Left hindlimb (tissue), 1 donor: ENCODE measurements at places on chromosomes 3 and 15.

DNA sequence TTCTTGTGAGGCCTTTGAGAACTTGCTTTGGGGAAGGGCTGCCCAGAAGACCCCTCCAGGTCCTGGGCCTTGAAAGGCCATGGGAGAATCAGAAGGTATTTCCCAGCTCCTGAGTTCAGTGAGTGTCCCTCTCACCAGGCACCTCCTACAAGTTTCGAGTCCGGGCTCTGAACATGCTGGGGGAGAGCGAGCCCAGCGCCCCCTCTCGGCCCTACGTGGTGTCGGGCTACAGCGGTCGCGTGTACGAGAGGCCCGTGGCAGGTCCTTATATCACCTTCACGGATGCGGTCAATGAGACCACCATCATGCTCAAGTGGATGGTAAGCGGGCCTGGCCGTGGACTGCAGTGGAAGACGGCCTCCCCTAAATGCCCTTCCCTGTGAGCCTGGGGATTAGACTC lies 68.3 kb downstream of the BOC start:
- no peak for DNase-seq

- no peak for DNase-seq
Measured at GRCh38 chr3:29092348-29092747, 188.5 kb upstream of the RBMS3 start.

- no peak for DNase-seq
Measured at GRCh38 chr3:45545476-45545875, 49.1 kb upstream of the LIMD1 start.

GRCh38 chr3:102084704-102085103 lies 235.4 kb downstream of the NFKBIZ start:
- no peak for DNase-seq

DNA sequence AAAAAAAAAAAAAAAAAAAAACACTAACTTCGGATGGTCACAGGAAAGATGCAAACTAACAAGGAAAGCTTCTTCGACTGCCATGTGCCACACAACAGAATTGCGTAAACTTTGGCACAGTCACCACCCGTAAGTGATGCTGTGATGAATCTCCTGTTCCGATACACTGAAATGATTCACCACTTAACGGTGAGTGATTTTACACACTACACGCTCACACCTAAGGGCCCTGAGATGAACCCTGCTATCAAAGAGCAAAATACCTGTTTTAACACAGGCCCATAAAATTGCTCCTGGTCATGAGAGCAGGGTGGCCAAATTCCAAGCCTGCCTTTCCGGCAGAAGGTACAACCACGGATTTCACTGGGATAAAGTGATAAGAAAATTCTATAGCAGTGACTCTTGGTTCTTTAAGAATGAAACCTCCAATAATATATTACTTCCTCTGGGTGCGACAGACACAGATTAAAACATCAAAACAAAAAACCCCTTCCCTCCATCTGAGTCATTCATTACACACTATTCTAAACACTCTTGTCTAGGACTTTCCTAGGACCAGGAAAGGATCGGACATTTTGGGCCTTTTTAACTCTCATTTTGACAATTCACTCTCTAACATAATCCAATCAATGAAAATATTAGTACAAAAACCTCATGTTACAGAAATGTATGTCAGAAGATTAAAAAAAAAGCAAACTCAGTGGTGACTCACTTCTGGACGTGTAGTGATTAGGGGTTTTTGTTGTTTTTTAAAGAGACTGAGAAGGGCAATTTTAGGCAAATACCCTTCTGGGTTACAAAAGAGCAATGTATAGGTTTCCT lies 28.3 kb downstream of the LRIG1 start:
- no peak for DNase-seq

- DNase-seq: no peak
Measured at GRCh38 chr15:72141171-72142084, 23.2 kb downstream of the SENP8 start.

GRCh38 chr15:74123131-74123429 lies 7.3 kb upstream of the ISLR2 start:
- no peak for DNase-seq

GRCh38 chr3:122688996-122689395 lies 8.4 kb downstream of the PARP14 start:
- DNase-seq: no peak

DNA sequence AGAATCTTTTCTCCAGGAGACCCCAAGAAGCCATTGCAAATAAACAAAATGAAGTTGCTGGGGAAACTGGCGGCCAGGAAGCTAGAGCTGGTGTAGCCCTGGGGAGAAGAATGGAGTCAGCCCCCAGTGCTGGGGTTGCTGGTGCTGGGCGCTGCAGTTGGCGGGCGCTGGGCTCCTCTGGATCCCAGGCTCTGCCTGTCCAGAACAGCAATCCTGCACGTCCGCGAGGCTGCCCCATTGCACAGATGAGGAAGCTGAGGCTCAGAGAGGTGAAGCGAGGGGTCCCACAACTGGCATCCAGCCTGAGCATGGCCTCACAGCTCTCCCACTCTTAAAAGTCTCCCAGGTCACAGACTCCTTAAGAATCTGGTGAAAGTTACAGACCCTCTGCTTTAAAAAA lies 161.1 kb downstream of the OR4M2 start:
- no peak for DNase-seq

DNA sequence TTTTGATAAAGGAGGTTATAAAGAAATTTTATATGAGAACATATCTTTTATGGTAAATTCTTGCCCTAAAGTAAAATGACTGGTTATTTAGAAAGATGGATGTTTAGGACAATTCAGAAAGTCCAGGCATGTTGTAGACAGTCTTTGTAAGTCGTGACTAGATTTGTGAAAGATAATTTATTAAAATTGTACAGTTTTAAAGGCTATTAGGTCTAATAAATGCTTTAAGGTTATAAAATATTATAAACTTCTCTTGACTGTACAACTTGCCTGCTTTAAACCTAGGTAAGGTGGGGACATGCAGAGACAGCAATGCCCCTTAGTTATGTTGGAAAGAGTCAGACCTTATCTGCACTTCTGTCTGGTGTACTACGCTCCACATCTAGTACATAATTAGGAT lies 933.5 kb downstream of the SI start:
- DNase-seq: no peak

GRCh38 chr15:80405970-80406369 lies 1.8 kb downstream of the ARNT2 start:
- no peak for DNase-seq

DNA sequence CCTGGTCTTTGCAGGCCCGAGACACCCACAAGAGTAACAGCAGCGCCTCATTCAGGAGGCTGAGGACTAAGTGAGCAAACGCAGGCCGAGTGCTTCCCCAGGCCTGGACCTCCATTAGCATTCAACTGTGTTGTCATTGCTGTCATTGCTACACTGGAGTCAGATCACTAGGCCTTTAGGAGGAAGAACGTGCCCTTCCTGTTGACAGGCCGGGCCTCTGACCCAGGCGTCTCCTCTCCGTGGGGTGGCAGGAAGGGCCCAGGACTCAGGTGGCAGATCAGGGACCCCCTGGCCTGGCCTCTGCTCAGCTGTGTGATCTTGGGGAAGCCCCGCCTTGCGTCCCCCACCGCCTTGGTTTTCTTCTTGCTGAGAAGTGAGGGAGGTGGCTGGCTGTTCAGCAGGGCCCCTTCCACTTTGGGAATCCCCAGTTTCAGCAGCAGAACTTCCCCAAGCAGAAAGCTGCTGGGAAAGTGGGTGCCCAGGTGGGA lies 19.1 kb downstream of the ZDHHC19 start:
- DNase-seq: no peak

- no peak for DNase-seq
Measured at GRCh38 chr15:87758794-87759418, 497.6 kb downstream of the NTRK3 start.

GRCh38 chr3:65871305-65872141 lies 167.2 kb downstream of the MAGI1 start:
- peak; percentile 66 for DNase-seq

GRCh38 chr3:38782148-38782547 lies 33.9 kb downstream of the SCN10A start:
- no peak for DNase-seq

GRCh38 chr15:96421178-96421601 lies 90.7 kb downstream of the NR2F2 start:
- DNase-seq: no peak

DNA sequence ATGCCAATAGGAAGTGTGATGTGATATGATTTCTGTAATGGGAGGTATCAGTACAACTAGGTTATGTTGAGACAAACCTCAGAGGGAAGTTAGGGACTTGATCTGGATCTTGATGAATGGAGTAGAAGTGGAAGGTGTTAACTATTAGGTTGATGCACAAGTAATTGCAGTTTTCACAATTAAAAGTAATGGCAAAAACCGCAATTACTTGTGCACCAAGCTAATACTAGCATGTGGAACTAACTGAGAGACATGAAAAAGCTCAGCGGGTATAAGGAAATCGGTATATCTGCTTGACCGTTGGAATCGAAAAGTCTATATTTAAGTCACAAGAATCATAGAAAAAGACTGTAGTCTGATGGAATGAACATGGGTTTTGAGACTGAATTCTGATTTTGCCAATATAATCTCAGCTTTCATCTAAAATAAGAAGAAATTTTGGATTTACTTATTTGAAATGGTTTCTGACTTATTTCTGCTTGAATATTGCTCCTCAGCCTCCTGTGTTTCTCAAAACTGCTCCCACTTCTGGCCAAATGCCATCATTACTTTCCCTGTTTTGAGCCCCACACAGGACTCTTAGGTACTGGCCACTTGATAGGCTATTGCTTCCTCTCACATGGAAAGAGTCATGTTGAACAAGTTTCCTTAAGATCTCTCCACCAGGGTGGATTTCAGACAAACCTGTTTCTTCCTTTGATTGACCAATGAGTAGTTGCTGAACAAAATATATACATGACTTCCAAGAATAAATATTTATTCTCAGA lies 271.5 kb upstream of the COL8A1 start:
- DNase-seq: no peak

DNA sequence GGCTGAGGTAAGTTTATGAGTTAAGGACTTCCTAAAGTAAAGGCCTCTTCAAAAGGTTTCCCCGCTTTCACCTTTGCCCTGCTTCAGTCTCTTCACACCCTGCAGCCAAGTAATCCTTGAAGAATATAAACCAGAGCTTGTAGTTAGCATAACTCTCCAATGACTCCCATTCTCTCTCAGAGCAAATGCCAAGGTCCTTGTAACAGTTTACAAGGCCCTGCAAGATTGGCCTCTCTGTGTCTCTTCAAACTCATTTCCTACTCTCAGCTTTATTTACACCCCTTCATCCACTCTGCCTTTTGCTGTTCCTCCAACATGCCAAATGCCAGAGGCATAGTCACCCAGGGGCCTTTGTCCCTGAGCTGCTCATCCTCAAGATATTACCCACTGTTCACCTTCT lies 60.5 kb upstream of the MME start:
- DNase-seq: no peak

GRCh38 chr3:117011687-117012250 lies 302.2 kb downstream of the TUSC7 start:
- no peak for DNase-seq

DNA sequence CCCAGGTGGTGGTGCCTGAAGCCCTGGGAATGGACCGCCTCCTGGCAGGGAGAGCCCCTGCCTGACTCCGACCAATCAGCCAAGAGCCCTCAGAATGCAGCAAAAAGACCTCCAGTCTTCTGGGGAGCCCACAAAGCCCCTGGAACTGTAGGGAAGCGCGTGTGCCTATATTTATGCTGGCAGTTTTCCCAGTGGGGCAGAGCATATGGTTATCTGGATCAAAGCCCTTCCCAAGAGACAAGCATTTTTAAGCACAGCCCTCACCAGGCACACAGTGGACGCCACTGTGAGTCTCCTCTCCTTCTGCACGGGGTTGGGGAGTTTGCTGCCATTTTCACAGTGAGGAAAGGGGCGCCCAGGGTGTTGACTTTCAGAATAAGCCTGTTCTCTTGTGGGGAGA lies 80.9 kb upstream of the RPL32 start:
- no peak for DNase-seq

- no peak for DNase-seq
Measured at GRCh38 chr3:33834096-33834453, 35.6 kb downstream of the PDCD6IP start.

DNA sequence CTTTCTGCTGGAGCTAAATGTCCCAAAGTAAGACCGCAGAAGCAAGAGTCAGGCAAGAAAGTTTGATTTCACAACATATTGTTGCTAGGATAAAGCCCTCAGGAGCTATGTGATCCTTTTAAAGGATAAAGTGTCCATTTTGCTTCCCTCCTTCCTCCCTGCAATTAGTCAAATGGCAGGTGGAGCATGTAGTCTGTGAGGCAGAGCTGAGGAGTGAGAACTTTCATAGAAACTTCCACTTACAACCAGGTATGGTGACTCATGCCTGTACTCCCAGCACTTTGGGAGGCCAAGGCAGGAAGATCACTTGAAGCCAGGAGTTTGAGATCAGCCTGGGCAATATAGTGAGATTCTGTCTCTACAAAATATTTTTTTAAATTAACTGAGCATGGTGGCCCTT lies 25.2 kb upstream of the RHCG start:
- DNase-seq: no peak

DNA sequence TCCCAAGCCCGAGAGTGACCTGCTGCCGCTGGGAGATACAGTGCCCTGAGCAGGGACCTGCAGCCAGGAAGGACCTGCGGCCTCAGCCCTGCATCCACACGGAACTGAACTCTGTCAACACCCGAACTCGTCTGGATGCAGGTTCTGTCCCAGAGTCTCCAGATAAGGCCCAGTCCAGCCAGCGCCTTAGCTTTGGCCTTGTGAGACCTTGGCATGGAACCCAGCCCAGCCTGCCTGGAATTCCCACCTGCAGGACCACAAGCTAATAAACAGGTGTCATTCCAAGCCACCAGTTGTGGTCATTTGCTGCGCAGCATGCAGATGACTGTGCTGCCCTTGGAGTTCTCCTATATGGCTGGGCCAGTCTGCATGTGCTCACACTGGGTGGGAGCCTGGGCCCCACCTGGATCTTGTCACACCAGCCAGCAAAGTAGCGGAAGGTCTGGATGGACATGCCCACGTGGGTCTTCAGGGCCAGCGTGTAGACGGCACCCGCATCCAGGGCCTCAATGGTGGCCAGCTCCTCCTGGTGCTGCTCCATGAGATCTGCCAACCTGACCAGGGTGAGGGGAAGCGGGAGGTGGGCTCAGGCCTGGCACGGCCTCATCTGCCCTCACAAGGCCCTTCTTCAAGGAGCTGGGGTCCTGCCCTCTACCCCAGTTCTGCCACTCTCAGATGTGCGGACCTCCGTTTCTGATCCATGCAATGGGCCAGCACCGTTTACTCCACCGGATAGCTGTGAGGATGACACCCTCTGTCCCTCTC lies 47.2 kb upstream of the SLC41A3 start:
- DNase-seq: no peak

DNA sequence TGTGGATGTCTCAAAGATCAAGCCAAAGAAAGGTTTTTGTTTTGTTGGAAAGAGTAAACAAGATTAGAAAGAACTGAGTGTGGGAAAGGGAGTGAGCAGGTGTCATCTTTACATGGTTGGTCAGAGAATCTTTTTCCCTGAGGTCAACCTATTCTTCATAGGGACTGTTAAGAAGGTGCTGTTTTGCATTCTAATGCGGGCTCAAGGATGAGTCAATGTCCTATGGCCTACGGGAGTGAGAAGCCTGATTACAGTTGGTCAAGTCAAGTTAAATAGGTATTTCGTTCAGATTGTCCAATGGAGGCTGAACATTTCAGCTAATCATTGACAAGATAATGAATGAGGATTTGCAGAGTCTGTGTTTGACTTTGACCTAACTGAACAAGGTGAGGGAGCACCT lies 491.2 kb upstream of the PDZRN3 start:
- DNase-seq: no peak
